ENCODE measurements at places on chromosomes 12 and 14.
A peak's percentile ranks its signal among the peaks of the same experiment; 100 is the strongest.

DNA sequence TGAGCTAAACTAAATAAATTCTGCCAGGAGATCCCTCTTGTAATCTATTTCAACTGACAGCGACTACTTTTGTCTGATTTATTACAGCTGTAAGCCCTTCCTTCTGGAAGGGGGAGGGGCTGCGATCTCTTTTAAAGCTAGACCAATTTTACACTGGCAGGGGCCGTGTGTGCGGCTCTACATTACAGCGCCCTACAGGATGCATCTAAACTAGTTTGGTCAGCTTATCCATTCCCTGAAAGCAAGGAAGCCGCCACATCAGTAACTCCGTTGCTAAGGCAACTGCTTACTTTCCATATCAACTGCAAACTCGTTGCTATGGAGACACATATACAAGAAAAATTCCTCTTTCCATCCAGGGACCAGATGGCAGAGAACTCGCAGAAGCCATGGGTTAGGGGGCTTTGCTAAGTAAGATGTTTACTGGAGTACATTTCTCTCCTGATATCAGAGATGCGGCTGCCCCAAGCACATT lies 17.4 kb downstream of the FOXN3 start:
- peak; percentile 38 for DNase-seq

DNA sequence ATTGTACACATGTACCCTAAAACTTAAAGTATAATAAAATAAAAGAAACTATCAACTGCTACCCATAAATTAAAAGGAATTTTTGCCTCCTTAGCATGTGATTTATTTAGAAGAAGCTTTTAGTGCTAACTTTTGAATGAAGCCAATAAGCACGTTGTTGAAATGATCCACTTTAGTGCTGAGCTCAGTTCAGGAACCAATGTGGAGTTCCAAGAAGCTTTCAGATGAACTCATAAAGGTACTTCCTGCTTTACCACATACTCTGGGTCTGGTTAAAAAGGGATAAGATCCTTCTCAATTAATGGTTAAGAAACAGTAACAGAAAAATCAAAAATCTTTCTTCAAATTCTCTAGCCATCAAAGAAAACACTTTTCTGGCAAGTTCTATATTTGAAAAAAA lies 39.4 kb downstream of the TMTC1 start:
- DNase-seq, result no peak

DNA sequence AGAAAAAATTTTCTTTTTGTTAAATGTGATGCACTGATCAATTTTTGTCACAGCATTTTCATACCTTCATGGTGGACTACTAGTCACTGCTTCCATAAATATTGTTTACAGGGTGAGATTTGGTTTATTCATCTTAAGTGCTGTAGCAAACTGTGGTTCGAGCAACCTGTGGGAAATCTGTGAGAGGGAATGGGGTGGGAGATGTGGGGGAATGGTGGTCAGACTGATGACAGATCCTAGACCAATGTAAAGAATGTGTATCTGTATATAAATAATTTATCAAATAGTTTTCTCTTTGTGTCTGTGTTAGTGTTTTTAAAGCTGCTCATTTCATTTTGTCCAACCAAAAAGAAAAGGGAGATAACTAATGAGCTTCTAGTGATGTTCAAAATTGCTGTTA lies 26.7 kb downstream of the CSRP2 start:
- no peak for DNase-seq

- no peak for DNase-seq
Observed at GRCh38 chr14:104935026-104935650, 10.5 kb downstream of the PLD4 start.

DNA sequence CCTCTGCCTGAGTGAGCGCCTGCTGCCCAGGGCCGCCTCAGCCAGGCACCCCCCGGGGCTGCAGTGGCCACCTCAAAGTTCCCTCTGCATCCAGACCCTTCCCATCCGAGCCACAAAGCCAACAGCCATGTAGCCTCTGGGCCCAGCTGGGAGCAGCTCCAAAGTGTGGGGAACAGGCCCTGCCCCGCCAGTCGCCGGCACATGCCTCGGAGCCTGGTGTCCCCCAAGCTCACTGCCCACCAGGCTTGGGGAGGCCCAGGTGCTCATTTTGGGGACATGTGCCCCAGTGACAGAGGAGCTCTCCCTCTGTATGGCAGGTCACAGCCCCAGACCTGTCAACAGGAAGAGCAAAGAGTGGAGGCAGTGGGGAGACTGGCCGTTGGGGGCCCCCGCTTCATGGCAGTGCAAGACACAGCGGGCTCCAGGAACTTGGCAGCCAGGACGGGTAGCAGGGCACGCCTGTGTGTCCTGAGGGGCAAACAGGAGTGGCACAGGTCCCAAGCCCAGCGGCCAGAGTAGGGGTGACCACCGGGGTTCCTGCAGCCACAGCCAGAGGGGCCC lies 29.9 kb downstream of the JAG2 start:
- no peak for DNase-seq

- DNase-seq, result no peak
Observed at GRCh38 chr12:105947906-105948305, 190.8 kb downstream of the NUAK1 start.

DNA sequence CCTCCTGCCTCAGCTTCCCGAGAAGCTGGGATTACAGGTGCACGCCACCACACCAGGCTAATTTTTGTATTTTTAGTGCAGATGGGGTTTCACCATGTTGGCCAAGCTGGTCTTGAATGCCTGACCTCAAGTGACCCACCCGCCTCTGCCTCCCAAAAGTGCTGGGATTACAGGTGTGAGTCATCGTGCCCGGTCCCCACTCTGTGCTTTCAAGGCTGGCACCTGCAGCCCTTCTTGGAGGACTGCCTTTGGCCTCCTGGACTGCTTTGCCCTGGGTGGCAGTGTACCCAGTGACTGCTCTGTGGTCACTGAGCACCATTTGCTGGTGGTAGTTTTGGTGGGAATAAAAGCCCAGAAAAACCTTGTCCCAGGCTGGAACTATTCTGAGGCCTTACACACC lies 12.6 kb downstream of the DHRS1 start:
- no peak for DNase-seq

Data from occipital lobe (tissue), 3 donors.